ENCODE measurements at places on chromosomes 4 and X.

DNA sequence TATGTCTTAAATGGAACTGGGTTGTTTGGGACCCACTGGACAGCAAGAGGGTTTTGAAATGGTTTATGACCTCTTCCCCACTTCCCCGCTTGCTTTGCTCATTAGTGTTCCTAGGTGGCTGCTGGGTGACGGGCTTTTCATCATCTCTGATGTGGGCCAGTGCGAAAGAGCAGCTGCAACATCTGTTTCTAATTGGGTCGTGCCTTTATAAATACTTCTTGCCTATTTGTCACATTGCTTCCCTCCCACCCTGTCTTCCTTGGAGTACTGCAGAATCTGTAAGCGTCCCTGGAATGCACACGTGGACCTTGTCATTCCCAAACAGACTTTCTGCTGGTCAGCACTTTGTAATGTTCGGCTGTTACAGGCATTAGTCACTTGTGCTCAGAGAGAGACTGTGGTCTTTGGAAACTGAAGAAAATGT is 35.2 kb downstream of the SEPTIN11 start:
- peak; percentile 66 for DNase-seq

GRCh38 chrX:118218079-118218478 is 101.5 kb upstream of the KLHL13 start:
- DNase-seq = no peak

- DNase-seq = peak; percentile 73
Observed at GRCh38 chrX:34656842-34657725, at the start of gene TMEM47. TMEM47 (minus strand) TSS chrX:34657285; CDS start chrX:34657029, 256 bp downstream.

DNA sequence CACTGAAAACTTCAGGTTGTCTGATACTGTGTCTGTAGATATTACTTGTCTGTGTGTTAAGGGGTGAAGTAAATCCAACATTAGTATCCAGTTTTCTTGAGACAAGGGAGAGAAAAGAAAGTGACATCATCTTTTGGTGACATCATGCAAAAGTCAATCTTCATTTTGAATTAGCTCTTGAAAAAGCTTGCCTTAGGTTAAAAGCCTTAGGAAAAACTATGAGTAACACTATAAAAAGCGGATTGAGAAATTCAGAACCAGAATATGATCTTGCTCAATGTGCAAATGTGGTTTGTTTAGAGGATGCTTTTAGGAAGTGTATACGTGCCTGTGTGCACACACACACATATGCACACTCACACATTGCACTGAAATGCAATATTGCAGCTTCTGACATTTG is 345.8 kb upstream of the CASK start:
- DNase-seq = no peak

DNA sequence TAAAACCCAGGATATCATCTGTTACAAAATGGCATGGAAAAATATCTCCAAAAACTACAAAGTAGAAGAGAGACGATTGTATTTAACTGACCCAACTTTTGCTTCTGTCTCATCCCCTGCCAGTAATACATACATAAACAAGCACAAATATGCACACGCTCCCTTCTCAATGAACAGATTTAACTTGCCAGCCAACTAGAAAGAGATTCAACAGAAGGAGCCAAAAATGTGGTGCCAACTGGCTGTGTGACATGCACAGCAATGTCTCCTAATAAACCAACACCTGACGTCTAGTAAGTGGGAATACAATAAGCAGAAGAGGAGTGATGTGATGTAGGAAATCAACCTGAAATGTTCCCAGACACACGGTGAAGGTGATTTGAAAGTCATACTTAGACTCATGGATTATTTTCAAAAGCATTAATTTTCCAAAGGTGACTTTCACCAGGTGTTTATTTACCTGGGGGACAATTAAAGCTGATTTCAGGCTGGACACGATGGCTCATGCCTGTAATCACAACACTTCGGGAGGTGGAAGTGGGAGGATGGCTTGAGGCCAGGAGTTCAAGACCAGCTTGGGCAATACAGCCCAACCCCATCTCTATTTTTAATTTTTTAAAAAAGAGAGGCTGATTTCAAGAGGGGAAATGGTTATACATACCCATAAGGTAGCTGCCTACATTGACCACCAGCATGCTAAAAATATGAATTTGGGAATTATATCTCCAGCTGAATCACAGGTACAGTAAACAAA is 33.7 kb downstream of the SH3RF1 start:
- peak; percentile 14 for DNase-seq

DNA sequence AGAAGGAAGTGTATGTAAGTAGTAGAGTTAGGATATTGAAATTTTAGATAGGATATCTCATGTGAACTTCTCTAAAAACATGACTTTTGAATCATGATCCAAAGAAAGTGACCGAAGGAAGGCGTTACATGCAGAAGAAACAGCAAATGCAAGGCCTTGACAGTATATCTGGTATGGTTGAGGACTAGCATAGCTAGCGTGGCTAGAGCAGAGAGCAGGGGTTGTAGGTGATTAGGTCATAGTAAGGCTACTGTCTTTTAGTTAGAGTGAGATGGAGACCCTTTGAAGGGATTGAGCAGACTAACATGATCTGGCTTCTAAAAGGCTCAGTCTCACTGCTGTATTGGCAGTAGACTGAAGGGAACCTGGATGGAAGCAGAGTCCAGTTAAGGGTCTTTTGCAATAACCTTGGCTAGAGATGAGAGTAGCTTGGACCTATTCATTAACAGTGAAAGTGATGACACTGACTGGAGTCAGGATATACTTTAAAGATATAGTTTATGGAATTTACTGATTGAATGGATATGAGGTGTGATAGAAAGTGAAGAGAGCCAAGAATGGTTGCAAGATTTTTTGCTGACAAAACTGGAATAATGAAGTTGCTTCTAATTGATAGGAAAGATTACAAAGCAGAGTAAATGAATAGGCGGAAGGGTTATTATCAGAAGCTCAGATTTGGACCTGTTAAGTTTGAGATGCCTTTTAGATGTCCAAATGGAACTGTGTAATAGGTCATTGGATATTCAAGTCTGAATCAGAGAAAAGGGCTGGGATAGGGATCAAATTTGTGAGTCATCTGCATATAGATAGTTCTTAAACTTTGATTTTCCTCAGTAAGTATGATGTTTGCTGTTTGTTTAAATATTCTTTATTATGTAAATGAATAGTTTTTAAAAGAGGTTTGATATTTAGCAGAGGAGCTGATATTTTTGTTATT is 59.8 kb downstream of the MRPL1 start:
- DNase-seq = no peak

GRCh38 chrX:110412971-110413726 is 54.5 kb downstream of the RTL9 start:
- DNase-seq = peak; percentile 51

GRCh38 chrX:116881961-116882360 is 419.2 kb upstream of the CT83 start:
- no peak for DNase-seq

DNA sequence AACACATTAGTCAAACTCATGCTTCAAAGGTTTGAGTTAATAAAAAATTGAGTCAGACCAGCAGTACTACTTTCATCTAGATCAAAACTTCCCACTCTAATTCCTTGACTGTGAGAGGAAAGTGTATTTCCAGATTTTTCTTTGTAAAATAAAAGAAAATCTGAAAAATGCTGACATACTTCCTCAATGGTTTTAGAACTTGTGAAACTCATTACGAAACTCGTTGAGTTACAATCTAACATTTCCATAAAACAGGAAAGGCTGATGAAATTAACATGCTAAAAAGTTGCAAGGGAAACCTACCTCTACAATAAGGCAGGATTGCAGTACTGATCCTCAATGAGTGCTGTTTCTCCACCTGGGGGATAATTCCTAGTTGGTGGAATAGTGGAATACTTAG is 217.8 kb upstream of the HCCS start:
- no peak for DNase-seq

GRCh38 chr4:24794916-24795665 is at the start of gene SOD3:
SOD3 (plus strand) TSS chr4:24795573; CDS start chr4:24799522, 3,949 bp downstream.
- peak; percentile 88 for DNase-seq

DNA sequence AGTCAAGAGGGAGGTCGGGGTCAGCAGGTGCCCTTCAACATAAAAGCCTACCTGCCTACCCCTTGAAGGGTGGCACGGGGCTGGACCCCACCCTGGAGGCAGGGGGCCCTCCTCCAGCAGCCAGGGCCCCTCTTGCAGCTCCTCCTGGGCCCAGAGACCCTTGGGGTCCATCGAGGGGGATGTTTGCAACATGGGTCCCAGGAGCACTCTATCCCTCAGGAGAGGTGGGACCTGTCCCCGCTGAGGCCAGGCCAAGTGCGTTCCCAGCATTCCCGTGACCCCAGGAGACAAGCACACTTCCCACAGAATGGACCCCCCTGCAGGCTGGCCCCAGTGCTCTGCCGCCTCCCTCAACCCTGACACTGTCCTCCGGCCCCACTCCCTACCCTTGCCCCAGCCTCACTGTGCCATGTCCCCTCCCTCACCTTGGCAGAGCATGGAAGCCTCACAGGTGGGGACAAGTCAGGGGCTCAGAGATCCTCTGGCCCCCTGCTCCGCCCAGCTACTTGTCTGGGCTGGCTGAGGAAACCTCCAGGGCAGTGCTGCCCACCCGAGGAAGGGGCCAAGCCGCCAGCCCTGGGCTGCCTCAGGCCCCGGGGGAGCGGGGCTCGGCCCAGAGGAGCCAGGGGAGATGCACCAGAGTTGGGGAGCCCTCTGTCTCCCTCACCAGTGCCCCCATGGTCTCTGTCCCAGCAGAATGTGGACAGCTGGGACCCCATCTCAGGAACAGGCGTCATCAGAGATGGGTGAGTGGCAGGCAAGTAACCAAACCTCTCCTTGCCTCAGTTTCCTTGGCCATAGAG is 2.2 kb downstream of the MXD4 start:
- peak; percentile 4 for DNase-seq

DNA sequence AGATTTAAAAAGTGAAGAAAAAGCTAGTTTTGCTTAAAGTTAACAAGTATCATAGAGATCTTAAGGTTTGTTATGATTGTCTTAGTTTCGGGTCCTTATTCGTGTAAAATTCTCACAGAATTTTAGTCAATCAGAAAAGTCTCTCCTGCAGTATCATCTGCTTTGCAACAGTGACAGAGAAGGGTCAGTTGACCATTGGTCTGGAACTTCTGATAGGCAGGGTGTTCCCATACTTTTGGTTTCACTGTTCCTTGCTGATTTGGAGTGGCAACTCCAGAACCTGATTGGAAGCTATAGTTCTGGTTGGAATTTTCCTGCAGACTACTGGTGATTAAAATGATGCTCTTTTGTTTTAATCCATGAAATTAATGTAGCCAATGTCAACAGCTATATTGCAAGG is 1.8 kb downstream of the IL15 start:
- no peak for DNase-seq

DNA sequence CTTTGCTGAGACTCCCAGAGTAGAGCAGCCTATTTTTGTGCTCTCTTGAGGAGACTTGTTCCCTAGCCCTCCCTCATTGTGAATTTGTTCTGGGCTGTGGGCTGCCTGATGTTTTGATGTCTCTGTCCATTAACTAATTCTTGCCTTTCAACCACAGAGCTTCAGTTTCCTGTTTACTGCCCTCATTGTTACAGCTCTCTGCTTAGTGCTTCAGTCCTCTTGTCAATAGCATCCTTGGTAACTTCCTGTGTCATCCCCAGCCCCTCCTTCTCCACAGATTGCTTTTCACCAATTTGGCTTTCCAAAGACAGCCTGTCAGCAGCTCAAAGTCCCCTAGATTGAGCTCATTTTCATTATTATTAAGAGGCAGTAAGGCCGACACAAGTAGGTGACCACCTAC is 69.9 kb downstream of the COX7B2 start:
- no peak for DNase-seq
